Ascending aorta (tissue), 2 donors: ENCODE measurements at places on chromosomes 3 and 15.

- no peak for DNase-seq
These were observed 258.1 kb upstream of the ROPN1 start for GRCh38 chr3:124250053-124250452.

DNA sequence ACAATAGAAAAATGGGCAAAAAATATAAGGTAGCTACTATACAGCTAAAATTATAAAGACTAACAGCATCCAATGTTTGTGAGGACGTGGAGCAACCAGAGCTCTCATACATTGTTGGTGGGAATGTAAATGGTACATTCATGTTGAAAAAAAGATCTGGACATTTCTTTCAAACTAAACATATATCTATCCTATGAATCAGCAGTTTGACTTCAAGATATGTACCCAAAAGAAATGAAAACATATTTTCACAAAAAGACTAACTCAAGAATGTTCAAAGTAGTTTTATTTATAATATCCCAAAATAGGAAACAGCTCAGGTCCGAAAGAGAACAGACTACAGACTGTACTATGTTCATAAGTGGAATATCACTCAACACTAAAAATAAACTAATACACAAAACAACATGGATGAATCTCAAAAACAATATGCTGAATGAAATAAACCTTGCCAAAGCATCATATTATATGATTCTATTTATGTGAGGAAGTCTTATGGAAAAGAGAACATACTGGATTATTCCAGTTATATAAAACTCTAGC, 8.8 kb upstream of the TTBK2 start:
- DNase-seq: no peak

GRCh38 chr3:128408693-128409623, 57.7 kb downstream of the DNAJB8 start:
- DNase-seq: no peak

DNA sequence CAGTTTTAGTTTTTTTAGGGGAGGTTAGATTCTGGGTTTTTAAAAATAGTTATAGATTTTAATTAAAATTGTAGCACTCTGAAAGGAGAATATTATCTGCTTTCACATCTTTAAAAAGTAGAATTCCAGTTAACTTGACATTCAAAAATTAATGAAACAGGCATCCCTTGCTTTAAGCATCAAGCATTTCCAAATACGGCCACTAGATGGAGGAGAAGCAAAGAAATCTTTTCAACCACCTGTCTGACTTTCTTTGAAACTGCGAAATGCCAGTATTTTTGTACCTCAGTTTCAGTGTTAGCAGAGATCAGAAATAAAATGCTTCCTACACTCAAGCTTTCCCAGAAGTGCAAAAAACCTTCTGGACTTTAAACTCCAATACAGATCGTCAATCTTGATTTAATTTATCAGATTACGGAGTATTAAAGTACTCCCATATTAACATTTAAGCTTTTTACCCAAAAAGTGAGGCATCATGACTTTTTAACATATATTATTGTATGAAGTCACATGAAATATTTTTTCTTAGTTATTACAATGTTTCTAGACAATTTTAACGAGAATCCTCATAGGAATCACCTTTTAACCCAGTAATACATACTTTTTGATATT, 153.3 kb downstream of the P3H2 start:
- no peak for DNase-seq

DNA sequence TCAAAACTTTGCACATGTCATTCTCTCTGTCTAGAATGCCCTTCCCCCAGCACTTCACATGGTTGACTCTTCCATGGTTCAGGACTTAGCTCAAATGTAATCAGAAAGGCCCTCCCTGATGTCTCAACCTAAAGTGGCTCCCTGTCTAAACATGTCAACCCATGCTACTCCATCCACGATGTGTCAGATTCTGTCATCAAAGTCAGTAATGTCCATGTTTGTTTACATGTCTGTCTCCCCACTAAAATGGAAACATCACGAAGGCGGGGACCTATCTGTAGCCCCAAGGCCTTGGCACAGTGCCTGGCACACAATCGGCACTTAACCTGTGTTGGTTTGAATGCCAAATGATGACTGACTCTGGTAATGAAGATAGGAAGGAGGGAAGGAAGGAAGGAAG, 20.8 kb upstream of the SNTN start:
- DNase-seq: no peak

DNA sequence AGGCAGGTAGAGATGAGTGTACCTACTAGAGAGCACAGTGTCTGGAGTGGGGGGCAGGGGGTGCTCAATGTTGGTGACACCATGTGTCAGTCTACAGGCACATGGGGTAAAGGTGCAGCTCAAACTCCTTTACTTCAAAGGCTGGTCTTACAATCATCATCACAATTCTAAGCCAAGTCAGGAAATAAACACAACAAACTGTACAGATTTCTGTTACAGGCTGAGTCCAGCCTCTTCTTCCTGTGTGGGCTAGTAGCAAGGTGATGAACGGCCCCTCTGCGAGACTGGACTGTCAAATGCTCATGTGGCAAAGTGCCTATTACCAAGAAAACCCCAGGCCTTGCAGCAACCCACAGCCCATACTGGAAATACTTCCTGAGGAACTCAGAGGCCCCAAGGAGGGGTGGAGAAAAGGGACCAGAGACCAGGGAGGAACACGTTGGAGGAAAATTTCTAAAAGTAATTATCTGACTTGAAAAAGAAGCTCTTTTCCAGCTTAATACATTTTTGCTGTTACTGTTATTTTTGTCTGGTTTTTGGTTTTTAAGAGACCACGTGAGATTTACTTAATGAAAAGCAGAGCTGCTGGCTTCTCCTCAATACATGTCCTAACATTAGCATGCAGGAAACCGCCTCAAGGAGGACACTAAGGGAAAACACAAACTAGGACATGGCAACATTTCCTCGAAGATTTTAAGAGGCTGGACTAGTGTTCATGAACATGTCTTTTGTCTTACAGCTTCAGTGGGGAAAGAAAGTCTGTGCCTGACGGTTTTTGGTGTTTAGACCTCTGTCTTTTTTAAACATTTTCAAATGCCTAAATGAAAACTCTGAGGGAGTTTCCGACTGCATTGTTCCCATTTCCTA, 29.5 kb downstream of the TBC1D2B start:
- DNase-seq: no peak

- DNase-seq: no peak
These were observed 229.0 kb downstream of the SOX2 start for GRCh38 chr3:181940703-181941102.

DNA sequence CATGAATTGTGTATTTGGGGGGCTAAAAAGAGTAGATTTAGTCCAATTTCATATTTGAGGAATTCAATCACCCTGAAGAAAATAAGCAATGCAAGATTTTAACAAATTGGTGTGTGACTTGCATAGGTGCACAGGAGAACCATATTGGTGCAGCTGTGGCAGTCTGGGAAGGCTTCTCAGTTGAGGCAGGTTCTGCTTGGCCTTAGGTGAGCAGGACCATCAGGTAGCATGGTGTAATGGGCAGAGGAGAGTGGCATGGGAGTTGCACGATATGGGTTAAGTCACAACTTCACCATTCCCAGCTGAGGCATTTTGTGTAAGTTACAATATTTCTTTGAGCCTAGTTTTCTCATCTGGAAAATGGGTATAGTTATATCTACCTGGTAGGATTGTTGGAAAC, 10.5 kb downstream of the EBLN2 start:
- no peak for DNase-seq

DNA sequence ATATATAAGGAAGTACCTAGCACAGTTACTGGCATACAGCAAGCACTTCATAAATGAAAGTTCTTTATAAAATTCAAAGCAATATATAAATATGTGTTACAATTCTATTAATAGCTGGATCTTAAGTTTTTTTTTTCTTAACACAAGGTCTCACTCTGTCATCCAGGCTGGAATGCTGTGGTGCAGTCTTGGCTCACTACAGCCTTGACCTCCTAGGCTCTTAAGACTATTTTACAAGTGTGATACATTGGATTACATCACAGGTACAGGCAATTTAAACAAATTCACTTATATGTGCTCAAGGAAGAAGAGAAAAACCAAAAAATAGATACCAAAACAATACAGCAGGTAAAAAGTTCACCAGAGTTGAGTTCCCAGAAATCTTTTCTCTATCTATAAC, 60.6 kb downstream of the ZNF280D start:
- no peak for DNase-seq

DNA sequence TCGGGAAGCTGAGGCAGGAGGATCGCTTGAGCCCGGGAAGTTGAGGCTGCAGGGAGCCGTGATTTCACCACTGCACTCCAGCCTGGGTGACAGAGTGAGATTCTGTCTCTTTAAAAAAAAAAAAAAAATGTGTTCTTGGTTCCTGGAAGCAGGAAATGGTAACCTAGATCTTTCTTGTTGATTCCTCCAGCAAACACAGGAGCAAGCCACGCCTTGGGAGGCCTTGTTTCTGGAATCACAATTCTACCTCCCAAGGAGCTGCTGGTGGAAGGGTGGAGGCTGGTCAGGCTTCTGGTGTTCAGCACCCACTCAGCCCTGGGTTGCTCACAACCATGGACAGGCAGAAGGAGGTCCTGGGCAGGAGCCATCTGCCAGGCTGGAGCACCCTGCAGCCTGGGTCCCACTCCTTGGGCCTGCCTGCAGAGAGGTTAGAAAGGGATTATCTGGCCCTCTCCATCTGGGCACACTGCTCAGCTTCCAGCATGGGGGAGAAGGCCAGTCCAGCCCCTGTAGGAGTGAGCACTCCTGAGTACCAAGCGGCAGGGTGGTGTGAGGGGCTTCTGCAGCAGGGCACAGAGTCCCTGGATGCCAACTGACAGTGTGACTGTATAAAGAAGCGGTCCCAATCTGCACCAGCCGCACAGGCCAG, 65.6 kb downstream of the ABTB1 start:
- DNase-seq: no peak
